ENCODE measurements at places on chromosomes 5 and 9. TPM values are rescaled to one million over a fixed set of nuclear protein-coding genes. Genes with fewer than 3 reads are reported as not detected.

GRCh38 chr5:120683580-120683979, 219.5 kb downstream of the PRR16 start:
- DNase-seq, result no peak

DNA sequence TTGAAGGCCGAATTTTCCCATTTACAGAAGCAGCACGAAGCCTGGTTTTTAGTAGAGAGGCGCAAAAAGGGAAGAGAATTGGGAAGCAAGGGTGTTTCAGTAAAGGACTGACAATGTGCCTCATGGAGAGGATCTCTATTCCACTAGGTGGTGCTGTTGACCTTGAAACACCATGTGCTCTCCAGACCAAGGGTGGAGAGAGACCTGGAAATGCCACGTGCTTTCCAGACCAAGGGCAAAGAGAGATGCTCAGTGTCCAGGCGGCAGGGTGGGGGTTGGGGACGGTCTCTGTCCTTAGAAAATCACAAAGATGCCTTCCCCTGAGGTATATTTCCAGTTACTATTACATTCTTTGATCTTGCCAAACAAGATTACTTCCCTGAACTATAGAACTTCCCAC, 425.3 kb downstream of the CSNK1G3 start:
- no peak for DNase-seq

DNA sequence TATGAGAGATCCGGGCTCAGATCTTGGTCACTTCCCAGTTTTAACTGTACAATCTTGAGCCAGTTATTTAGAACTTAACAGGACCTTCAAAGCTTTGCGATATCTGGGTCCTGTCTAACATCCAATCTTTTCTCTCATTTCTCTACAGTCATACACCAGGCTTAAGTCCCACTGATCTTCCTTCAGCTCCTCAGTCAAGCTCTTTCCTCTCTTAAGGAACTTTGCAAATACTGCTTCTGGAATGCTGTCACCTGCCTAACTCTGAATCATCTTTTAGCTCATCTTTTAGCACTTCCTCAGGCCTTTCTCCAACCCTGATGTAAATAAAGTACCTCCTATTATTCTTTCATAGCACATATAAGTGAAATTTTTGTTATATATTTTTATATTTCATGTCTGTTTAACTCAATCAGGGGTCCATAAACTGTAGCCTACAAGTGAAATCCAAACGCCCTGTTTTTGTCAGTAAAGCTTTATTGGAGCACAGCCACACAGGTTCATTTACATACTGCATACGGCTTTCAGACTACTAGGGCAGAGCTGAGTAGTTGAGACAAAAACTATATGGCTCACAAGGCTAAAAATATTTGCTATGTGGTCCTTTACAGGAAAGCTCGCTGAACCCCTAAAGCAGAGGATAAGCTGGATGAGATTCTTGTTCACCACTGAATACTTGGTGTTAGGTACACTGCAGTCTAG, 63.5 kb downstream of the MEF2C start:
- no peak for DNase-seq

DNA sequence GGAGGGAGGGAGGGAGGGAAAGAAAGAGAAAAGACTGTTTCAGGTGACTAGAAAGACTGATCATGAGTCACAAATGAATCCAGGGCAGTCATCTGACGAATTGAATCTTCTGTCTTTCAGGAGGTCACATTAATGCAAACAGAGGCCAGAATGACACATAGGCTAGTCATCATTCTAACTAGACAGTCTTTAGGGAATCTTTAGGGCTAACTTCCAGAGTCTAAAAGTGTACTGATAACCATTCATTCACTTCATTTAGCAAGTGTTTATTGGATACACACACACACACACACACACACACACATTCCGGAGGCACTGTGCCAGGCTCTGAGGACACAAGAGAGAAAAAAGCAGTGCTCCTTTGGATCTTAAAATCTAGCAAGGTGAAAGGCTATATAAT, 156.7 kb downstream of the EBF1 start:
- no peak for DNase-seq

- DNase-seq, result no peak
Observed at GRCh38 chr9:111529787-111530186, 4.8 kb downstream of the ZNF483 start.

- DNase-seq, result peak; percentile 75
Observed at GRCh38 chr5:43039471-43040286, 440 bp downstream of the ANXA2R start.

GRCh38 chr9:105157171-105157583, 87.3 kb upstream of the SLC44A1 start:
- peak; percentile 33 for DNase-seq

- no peak for DNase-seq
Observed at GRCh38 chr5:9408964-9409363, 136.9 kb downstream of the SEMA5A start.

SPAAR gene
- not detected for total RNA-seq

PPP6C gene
- 51.9 TPM for total RNA-seq

CNTFR gene
- total RNA-seq, result not detected
